ENCODE measurements at places on chromosomes 6 and 20. TPM values are rescaled to one million over a fixed set of nuclear protein-coding genes. Genes with fewer than 3 reads are reported as not detected.

GRCh38 chr6:131758920-131759319, 48.1 kb upstream of the CTAGE9 start:
- H3K4me3 ChIP-seq, result no peak overlapping the region
- no peak for DNase-seq
- H3K4me1 ChIP-seq, result peaks cover 5% of the 10 kb centered on the region
- H3K27ac ChIP-seq, result no peak overlapping the region
- no peaks in the 10 kb centered on the region for H3K27me3 ChIP-seq
- H3K36me3 ChIP-seq, result no peaks in the 10 kb centered on the region

The ANGPT4 gene
- 1.6 TPM for total RNA-seq

The ETV7 gene
- 3.5 TPM for total RNA-seq

DNA sequence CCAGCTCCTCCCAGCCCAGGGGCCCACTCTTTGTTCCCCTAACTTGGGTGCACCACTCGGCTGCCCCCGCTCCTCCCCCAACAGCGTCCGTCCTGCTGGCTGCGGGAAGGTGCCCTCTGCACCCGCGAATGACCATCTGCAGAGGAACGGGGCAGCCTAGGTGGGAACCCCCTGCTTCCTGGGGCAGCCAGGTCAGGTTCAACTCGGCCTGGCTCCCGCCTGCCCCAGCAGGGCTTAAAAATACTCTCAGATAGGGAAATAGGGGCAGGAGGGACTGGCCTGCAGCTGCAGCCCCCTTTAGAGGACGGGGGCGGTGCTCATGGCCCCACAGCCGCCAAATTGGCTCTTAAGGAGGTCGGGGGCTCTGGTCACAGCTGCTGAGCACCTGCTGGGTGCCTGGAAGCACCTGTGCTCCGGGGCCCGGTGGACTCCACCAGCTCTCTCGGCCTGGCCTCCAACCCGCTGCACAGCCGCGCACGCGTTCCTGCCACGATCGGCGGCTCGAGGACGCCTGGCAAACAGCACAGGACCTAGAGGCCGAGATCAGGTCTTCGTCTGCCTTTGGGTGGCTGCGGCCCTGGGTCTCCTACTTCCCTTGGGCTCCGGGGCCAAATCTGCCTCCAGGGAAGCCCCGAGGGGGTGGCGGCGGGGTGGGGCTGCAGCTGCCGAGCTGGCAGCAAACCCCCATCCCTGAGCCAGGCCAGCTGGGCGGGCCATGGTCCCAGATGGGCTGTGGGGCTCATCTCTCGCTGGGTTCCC, 700 bp upstream of the LAMA5 start:
- H3K36me3 ChIP-seq, result no peaks in the 10 kb centered on the region
- H3K27me3 ChIP-seq, result peaks cover 5% of the 10 kb centered on the region
- H3K4me1 ChIP-seq, result peaks cover 13% of the 10 kb centered on the region
- H3K4me3 ChIP-seq, result peak overlapping the region; percentile 69
- DNase-seq, result no peak
- H3K27ac ChIP-seq, result no peak overlapping the region

The SMLR1 gene
- total RNA-seq, result 0.08 TPM

- no peaks in the 10 kb centered on the region for H3K36me3 ChIP-seq
- peak overlapping the region; percentile 96 for H3K4me3 ChIP-seq
- no peak for DNase-seq
- peaks cover 6% of the 10 kb centered on the region for H3K4me1 ChIP-seq
- peak overlapping the region; percentile 73 for H3K27ac ChIP-seq
These were observed 523 bp downstream of the TMEM30A start for GRCh38 chr6:75283907-75284631.

The SIRPA gene
- 28.7 TPM for total RNA-seq

- no peak overlapping the region for H3K27ac ChIP-seq
- DNase-seq, result no peak
- H3K36me3 ChIP-seq, result no peaks in the 10 kb centered on the region
- H3K27me3 ChIP-seq, result no peaks in the 10 kb centered on the region
These were observed 89.9 kb downstream of the RFPL4B start for GRCh38 chr6:112437058-112437457.

The OTOR gene
- not detected for total RNA-seq

DNA sequence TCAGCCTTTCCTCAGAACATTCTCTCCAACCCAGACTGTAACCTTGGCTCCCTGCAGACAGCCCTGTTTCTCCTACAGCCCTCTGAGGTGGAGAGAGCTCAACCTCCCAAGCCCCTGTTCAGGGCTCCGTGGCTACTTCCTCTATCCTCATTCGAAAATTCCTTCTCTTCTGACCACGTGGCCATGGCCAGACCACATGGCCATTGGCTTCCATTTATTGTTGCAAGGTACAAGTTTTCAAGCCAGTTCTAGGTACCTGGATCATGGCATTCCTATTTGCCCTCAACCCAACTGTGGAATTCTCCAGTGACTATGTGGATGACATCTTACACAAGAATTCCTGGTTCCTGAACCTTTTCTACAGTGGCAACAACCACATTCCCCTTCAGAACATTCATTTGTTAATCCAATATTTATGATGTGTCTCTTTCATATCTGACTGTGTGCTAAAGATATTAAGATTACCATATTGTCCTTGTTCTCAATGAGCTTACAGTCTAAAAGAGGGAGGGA, 161.9 kb downstream of the GMPR start:
- H3K4me1 ChIP-seq, result peaks cover 5% of the 10 kb centered on the region
- no peak for DNase-seq
- no peaks in the 10 kb centered on the region for H3K36me3 ChIP-seq

- no peak overlapping the region for H3K4me3 ChIP-seq
- H3K4me1 ChIP-seq, result no peaks in the 10 kb centered on the region
- no peak overlapping the region for H3K27ac ChIP-seq
- no peaks in the 10 kb centered on the region for H3K27me3 ChIP-seq
These were observed 60.0 kb downstream of the CD83 start for GRCh38 chr6:14177413-14178082.
